ENCODE measurements at places on chromosomes 7 and 10.

DNA sequence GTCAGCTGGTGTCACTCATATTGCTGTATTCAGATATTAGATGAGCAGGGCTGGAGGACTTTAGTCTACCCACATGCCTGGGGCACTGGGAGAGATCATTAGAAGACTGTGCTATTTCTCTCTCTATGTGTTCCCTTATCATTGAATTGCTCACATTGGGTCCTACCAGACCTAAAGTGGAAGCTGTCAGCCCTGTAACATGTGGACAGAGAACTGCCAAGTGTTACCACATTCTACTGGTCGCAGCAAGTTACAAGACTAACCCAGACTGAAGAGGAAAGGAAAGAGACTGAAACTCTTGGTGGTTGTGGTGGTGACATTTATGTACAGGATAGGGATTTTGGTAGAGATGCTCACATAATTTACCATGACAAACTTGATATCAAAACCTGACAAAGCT, 627.1 kb upstream of the FZD8 start:
- DNase-seq: no peak

DNA sequence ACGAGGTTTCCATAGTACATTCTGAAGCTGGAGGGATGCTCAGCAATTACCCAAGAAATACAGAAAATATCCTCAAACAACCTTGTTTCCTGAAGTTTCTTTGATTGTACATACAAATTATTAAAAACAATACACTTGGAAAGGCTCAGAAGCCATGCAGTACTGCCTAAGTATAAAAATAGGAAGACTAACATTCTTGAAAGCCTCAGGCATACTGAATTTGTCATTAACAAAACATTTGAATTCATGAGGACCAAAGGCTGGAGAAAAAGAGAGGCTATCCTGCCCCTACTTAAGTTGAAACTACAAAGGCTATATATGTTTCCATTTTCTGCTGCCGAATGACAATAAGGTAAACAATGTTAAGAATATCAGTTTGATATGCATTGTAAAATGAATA, 54.3 kb upstream of the SGCE start:
- no peak for DNase-seq

GRCh38 chr10:122112625-122113160, 123.7 kb downstream of the TACC2 start:
- peak; percentile 87 for DNase-seq

DNA sequence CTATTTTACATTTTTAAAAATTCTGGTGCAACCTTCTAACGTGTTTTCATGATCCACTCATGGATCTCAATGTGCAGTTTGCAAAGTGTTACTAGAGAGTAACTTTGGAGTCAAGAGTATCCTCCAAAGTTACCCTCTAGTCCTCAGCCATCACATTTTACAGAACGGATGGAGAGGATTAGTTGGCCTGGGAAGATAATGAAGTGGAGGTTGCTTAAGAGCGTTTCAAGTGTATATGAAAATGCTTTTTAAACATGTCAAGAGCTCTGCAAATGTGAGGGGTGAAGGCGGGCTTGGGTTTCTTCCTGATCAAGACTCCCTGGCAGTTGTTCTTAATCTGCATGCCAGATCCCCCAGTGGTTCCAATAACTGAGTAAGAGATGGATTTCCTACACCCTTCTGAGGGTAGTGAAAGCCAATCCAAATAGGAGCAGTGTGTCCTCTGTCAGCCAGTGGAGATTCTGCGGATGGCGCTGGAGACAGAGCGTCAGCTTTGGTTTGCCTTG, 299.4 kb upstream of the NPVF start:
- DNase-seq: no peak

- no peak for DNase-seq
Measured at GRCh38 chr10:30816820-30817171, 187.2 kb upstream of the LYZL2 start.

DNA sequence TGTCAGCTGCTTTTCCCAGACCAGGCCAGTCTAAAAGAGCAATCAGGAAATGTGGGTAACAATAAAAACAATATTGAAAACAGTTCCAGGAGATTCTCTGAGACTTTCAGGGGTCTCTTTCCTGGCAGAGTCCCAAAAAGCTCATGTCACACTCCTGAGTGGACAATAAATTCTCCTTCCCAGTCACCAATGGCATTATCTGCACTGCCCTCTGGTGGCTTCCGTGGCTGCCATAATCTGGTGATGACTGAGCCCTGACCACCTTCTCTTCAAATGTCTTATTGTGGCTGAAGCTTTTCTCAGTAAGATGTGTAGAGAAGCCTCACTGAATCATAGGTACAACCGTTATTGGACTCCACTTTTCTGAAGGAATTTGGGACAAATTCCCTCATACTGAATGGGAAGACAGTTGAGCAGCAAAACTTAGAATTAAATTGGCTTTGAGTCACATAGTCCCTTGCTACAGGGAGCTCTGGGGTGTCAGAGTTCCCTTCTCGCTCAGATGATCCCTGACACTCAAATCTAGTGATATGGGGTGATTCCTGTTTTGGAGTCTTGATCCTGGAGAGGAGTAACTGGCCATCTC, 24.4 kb upstream of the ASAH2 start:
- no peak for DNase-seq

GRCh38 chr10:52483587-52483986, 169.5 kb downstream of the DKK1 start:
- no peak for DNase-seq

DNA sequence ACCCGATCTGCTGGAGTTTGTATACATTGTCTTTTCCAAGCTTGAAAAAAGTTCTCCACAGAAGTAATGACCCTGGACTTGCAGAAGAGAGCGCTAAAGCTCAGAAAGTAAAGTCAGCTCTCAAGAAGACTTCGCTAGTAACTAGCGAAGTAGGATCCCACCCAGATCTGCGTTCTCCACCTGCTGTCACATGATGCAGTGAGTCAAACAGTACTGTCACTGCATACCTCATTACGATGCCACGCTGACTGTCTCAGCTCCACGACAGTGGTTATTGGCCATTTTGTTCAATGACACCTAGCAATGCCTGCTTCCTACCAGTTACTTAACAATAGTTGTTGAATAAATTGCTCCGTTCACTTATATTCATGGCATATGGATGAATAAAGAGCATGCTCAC, 29.7 kb upstream of the SEC61G start:
- DNase-seq: peak; percentile 68

GRCh38 chr10:94983555-94983954, 45.1 kb downstream of the CYP2C9 start:
- DNase-seq: no peak

DNA sequence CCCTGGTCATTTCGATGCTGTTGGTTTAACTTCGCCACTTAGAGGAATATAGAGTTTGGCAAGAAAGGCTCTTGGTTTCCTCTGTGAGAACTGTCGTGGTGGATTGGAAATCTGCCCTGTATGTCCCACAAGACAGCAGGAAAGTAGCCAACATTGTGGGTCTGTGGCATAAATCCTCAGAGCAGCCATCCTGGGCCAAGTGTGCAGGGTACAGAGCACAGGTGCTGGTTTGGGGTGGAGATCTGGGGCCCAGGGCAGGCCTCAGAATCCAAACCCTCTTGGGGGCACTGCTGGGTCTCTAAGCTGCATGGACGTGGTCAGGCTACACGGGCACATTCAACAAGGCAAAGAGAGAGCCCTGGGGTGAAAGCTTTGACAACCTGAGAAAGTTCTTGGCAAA, 39.2 kb upstream of the TMEM273 start:
- no peak for DNase-seq

DNA sequence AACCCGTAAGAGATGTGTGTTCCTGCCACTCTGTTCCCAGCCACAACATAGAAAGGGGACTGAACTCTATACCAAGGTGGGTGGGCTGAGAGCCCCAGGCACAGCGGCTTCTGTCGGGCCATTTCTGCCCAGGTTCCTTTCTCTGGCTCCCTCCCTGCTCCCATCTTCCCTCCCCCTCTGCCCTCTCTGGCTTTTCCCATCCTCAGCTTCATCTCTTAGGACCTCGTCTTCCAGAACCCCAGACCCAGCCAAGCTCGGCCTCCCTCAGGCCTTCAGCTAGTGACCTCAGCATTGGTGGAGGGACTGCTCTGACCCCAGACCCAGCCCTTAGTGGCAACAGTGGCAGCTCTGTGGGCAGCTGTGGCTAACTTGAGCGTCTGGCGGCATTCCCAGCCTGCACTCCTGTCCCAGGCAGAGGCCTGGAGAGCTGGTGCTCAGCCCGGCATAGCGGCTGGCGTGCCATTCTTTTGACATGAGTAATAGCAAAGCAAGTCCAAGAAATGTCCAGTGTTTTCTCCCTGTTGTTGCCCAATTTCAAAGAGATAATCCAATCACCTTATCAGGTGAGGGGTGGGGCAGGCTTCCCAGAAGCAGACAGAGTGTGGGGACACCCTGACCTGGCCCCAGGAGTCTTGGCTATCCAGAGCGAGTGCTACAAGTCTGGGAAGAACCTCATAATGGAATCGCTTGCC, 15.9 kb downstream of the PTPRE start:
- peak; percentile 83 for DNase-seq

DNA sequence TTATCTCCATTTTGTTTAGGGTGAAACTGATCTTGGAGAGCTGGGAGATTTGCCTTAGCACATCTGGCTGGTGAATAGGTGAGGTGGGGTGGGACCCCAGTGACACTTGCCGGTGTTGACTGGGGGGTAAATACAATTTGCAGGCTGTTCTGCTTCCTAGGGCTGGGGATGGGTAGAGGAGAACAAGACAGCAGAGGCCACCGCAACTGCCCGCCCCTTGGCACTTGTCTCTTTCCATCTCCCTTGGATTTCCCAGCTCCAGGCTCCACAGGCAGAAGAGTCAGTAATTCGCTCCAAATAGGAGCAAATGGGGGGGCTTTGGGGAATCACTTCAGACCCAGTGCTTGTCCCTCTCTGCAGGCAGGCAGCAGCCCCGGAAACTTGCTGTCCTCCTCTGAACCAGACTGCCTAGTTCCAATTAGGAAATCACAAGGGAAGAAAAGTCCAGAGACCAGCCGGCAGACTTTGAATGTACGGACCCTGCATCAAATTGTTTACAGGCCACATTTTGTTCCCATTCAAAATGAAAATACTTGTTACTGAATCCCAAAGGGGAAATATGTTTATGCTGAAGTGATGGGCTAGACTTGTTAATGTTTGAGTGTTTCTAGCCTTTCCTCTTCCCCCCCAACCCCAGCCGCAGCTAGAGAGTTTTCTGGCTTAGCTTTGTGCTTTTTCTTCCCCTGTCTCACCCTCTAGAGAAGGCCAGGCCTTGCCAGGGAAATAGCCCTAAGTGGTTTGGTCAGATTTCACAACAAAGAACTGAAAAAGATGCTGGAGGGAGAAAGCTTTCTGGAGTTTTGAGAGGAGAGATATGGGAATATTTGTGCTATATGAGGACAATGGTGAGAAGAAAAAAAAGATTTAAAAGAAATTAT, 10.0 kb upstream of the INPP5F start:
- DNase-seq: no peak

DNA sequence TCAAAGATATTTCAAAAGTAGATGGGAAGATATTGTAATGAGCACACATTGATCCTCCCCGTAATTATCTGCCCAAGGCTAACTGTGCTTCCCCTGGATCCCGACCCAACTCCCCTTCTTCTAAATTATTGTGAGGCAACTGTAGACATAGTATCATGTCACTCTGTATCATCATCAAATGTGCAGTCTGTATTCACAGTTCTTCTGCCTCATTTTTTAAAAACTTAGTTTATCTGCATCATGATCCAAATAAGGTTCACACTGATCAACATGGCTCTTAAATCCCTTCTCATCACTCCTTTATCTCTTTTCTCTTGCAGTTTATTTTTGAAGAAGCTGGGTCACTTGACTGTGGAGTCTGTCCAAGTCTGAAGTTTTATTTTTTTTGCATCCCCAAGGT, 27.5 kb downstream of the CDCA7L start:
- no peak for DNase-seq

GRCh38 chr7:28509251-28510025, 97.1 kb downstream of the CREB5 start:
- DNase-seq: no peak

DNA sequence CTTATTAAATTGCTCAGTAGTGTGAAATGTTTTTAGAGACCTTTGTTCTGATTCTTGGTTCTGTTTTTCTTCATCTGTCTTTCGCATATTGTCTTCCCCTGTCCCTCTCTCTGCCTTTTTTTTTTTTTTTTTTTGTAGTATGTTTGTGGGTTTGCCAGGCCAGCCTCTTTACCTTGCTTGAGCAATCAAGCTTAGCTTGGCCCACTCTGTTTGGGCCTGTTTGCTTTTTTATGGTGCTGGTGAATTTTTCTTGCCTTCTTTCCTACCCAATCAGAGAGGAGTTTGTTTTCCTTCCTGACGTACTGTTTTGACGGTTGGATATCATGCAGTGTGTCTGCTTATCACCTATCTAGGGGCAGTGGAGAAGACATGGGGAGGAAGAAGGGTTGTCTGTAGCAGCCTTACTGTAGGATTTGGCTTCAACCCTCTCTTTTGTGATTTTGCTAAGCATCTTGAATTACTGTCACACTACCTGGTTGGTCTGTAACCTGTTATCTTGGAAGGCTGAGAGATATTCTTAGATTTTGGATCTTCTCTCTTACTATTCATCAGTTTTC, 64.0 kb downstream of the BBS9 start:
- no peak for DNase-seq

DNA sequence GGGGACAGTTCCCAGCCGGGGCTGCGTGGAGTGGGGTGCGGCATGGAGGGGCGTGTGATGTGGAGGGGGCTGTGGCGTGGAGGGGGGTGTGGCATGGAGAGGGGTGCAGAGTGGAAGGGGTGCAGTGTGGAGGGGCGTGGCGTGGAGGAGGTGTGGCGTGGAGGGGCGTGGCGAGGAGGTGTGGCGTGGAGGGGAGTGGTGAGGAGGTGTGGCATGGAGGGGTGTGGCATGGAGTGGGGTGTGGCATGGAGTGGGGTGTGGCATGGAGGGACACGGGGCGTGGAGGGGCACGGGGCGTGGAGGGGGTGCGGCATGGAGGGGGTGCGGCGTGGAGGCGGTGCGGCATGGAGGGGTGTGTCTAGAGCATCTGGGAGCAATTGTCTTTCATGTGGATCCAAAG, 33.6 kb downstream of the NKX6-2 start:
- no peak for DNase-seq

DNA sequence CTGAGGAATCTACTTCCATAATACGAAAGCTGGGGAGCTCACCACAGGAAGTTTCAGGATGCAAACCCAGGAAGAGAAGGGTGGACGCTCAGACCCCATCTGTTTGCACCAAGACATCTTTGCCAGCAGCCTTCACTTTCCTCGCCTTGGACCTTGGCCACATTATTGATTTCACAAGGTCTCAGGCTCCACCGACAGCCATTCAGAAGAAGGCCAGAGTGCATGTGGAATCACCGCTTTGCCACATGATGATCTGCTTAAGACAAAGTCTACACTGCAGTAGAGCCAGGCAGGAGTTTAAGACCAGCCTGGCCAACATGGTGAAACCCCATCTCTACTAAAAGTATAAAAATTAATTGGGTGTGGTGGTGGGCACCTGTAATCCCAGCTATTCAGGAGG, 60.0 kb downstream of the LYZL1 start:
- DNase-seq: no peak

GRCh38 chr7:149776289-149776688, 2.9 kb upstream of the ZNF467 start:
- DNase-seq: no peak

DNA sequence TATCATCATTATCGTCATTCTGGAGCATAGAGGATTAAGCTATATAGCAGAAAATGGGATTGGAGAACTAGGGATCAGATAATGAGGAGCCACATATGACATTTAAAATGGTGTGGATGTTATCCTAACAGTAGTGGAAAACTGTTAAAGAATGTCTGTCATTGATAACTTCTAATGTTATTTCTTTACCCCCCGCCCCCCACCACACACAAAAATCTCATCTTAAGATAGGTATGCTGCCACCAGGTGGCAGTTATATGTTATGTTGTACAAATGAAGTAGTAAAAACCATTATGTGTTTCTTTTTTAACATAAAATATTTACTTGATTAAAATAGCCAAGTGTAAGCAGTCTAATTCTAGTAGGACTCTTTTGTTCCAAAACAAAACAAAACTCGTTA, 13.0 kb downstream of the AKAP9 start:
- no peak for DNase-seq
